Activated CD4-positive, alpha-beta T cell treated with anti-CD3 and anti-CD28 coated beads, Interleukin-2, amount 10 ng/mL, durations not matched to agents 7 days and 5 days (primary cell): ENCODE measurements at places on chromosomes 12 and 14.
A peak's percentile ranks its signal among the peaks of the same experiment; 100 is the strongest.

GRCh38 chr12:13100605-13100881 lies 2.9 kb downstream of the GSG1 start:
- DNase-seq: no peak

DNA sequence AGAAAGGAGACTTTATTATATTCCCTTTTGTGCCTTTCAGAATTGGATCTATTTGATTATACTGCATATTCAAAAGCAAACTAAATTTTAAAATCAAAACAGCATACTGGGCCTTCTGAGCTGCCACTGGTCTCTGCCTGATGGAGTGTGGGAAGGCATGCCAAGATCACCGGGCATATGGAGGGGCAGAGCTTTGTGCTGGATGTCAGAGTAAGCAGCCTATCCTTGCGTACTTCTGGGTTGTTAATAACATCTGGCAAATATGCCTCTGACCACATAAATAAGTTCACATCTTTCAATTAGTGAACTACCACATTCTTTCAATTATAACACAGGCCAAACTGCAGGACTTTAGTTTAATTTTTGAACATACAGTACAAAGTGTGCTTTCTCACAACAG lies 18.3 kb downstream of the MLH3 start:
- DNase-seq: no peak

- DNase-seq: peak; percentile 48
Observed at GRCh38 chr14:82710267-82710841, 1176.7 kb upstream of the SEL1L start.

GRCh38 chr14:88563845-88564244 lies 1.0 kb downstream of the ZC3H14 start:
- DNase-seq: no peak

- no peak for DNase-seq
Observed at GRCh38 chr12:2449586-2449985, 345.2 kb upstream of the FKBP4 start.

DNA sequence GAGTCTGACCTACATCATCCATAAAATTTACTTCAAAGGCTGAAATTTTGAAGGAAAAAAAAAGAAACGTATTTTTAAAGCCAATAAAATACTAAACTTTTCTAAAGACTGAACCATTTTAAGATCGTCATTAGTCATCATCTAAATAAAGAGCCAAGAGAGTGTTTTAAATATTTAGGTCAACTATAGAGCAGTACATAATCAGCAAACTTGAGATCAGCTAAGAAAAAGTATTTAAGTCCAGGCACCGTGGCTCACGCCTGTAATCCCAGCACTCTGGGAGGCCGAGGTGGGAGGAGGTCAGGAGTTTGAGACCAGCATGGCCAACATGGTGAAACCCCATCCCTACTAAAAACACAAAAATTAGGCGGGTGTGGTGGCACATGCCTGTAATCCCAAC lies 35.5 kb downstream of the HECTD1 start:
- no peak for DNase-seq

DNA sequence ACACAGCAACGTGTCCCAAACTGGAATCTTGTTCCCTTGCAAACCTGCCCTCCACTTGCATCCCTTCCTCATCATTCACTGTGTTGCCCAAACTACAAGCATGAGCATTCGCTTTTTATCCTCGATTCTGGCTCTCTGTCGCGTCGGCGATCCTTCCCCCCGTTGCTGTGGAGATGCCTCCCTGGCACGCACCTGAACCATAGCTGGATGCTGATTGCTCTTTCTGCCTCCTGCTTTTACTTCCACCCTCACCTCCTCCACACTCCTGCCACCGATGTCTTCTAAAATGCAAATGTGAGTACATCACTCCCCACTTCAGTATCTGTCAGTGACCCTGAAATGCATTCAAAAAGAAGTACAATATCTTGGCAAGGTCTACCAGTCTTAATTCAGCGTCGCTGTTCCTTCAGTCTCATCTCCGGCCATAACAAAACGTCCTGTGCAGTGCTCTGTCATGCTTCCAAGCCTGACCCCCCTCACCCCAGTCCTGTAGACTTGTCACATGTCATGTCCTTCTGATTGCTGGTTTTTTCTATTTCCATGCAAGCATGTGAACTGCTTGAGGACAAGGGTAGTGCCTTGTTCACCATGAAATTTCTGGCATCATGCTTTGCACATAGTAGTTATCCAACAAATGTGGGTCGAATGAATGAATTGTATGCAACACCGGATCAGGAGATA lies 2.5 kb upstream of the PPP2R5C start:
- no peak for DNase-seq

GRCh38 chr12:10289005-10289754 lies 18.5 kb upstream of the KLRD1 start:
- no peak for DNase-seq

DNA sequence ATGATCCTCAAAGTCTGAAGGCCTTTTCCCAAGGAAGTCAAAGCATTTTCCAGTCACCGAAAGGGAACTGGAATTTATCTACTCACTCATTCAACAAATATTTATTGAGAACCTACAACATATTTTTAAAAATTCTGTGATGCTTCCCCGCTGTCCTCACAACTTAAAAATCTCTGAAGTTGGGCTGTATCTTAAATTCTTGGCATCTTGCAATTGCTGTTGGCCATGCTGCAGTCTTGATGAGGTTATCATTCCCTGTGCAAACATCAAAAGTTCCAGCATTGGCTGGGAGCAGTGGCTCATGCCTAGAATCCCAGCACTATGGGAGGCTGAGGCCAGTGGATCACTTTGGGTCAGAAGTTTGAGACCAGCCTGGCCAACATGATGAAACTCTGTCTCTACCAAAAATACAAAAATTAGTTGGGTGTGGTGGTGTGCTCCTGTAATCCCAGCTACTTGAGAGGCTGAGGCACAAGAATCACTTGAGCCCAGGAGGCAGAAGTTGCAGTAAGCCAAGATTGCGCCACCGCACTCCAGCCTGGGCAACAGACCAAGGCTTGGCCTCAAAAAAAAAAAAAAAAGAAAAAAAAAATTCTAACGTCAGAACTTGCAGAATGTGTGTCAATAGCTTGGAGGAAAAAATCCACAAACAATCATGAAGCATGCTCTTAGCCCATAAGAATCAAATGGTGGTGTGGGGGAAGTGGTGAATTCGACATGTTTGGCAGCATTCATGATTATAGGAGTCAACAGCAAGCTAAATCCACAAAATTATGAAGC lies 34.9 kb downstream of the CCDC177 start:
- no peak for DNase-seq

- no peak for DNase-seq
Observed at GRCh38 chr12:13875744-13876143, 105.7 kb downstream of the GRIN2B start.

- DNase-seq: no peak
Observed at GRCh38 chr14:86346818-86347384, 817.0 kb downstream of the FLRT2 start.

- no peak for DNase-seq
Observed at GRCh38 chr12:131072451-131073230, 118.9 kb downstream of the ADGRD1 start.

GRCh38 chr14:30332374-30332773 lies 226.6 kb upstream of the G2E3 start:
- DNase-seq: no peak

- peak; percentile 49 for DNase-seq
Observed at GRCh38 chr12:8038659-8039114, 6.2 kb downstream of the FOXJ2 start.

DNA sequence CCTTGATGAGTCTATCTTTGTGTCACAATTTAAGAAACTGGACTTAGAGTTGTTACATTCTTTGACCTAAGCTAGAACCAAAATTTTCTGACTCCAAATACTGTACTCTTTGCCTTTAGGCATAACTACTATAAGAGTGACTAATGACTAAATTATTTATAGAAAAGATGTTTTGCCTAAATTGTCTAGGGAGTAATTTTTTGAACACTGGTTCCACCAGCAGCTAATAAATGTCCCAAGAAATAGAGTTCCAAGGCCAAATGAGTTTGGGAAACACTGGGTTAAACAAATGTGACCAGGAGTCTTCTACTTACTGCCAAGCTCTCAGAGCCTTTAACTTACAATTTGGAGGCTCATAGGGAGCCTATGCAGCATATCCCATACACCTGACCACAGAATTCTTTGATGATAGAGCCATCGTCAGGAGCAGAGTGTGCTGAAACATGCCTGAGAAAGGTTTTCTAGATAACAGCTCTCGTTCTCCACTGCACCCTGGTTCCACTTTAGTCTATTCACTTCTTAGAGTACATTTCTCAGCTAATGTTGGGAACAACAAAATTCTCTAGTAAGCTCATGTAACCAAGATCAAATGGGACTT lies 215.9 kb upstream of the HMGA2 start:
- DNase-seq: no peak

GRCh38 chr12:108583991-108584390 lies 13.9 kb downstream of the TMEM119 start:
- DNase-seq: no peak

DNA sequence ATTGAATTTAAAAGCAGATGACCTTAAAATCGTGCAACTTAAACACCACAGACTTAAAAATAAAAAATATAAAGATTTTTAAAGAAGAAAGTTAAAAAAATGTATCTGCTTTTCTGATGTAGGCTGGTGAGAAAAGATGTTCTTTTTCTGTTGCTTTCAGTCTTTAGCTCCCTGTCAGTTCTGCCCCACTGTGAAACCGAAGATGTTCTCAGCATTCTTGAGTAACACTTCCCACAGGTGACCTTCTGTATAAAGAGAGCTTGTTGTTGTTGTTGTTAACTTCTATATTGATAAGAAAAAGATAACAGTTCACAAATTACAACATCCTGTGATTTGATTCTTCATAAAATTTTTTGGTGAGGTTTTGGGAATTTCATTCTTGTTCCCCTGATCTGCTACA lies 377.9 kb upstream of the RGS6 start:
- DNase-seq: no peak

GRCh38 chr14:99461411-99462085 lies 19.1 kb downstream of the SETD3 start:
- DNase-seq: no peak

DNA sequence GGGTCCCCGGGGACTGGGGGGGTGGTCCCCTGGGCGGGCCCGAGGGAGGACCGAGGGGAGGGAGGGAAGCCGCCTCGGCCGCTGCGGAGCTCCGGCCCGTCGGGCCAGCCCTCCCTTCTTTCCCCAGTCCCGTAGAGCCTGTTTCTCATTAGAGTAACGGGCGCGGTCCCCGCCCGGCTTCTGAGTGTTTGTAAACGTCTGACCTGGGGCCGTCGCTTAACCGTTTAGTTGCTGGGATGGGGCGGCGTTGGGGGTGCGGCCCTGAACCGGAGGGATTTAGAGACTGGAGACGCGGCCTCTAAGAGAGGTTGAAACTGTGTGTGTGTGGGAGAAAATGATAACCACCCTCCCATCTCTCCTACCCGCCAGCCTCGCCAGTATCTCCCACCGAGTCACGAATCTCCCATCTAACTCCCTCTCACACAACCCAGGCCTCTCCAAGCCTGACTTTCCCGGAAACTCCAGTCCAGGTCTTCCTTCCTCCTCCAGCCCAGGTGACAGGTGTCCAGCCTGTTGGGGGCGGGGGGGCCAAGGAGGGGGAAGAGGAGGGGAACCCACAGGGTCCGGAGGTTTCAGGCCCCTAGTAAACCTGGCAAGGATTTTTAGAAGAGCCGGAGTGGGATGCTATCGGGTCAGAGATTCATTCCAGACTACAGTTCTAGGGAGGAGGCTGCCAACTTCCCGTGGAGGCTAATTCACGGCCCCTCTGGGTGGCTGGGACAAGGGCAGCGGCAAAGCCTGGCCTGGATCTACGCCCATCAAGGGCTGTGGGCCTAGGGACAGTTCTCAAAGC lies 1.1 kb upstream of the NFATC4 start:
- no peak for DNase-seq

DNA sequence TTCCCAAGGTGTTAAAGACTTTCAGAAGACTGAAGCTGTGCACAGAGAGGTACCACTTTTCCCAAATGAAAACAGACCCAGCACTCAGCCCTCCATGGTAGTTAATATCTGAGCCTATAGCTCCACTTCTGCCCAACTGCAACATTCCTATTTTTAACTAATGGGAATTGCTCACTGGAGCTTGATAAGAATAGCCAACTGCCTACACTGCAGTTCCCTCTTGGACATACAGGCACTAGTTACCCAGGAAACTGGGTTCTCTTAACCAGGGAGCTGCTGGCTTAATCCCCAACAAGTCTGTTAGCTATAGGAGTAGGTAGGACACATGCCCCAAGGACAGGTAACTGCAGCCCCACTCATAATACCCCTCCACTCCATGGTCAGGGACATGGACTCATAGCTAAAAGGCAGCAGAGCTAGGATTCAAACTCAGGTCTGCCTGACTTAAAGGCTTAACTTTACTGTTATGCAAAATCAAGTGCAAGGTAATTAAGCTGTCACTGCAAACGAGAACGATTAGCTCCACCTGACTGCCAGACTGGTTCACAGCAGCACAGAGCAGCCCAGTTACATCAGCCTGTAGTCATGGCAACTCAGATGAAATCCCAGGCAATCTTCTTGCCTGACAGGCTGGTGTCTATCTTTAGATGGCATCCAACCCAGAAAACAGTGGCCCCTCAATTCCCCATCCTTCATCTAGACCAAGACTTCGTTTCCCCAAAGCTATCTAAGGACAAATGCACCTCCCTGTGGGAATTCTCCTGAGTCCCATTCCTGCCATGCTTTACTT lies 77.1 kb upstream of the ACTN1 start:
- no peak for DNase-seq

- no peak for DNase-seq
Observed at GRCh38 chr14:89042021-89042420, 217.6 kb downstream of the TTC8 start.

- no peak for DNase-seq
Observed at GRCh38 chr14:96058576-96059200, 19.5 kb downstream of the C14orf132 start.

DNA sequence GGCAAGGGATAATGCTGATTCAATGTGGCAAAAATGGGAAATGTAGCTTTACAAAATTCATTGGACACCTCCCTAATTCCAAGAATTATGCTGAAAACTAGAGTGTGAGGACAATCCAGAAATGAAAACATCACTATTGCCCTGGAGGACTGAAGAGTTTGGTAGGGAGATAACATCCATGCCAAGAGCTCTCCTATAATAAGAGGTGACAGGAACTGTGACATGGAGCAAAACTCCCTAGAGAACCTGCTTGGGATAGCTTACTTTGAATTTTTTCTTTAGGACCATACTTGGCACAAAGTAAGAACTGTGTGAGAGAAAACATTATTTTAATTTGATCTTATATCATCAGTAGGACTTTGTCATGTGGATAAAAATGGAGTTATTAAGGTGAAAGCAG lies 48.9 kb downstream of the STON2 start:
- no peak for DNase-seq
